Natural killer cell treated with Interleukin-12 subunit alpha and Interleukin-12 subunit beta and Interleukin-15 and Interleukin-18, amount 100 ng/mL, for 72 hours (primary cell): ENCODE measurements at places on chromosomes 2 and 18.

DNA sequence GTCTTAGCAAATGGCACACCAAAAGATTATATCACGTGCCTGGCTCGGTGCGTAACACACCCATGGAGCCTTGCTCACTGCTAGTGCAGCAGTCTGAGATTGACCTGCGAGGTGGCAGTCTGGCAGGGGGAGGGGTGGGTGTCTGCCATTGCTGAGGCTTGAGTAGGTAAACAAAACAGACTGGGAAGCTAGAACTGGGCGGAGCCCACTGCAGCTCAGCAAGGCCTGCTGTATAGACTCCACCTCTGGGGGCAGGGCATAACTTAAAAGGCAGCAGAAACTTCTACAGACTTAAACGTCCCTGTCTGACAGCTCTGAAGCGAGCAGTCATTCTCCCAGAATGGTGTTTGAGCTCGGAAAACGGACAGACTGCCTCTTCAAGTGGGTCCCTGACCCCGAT is 55.9 kb upstream of the FSHR start:
- DNase-seq: no peak

GRCh38 chr2:78999406-78999805 is 26.1 kb upstream of the REG3G start:
- DNase-seq: no peak

- DNase-seq: no peak
Observed at GRCh38 chr2:113799375-113799774, 42.9 kb upstream of the SLC35F5 start.

DNA sequence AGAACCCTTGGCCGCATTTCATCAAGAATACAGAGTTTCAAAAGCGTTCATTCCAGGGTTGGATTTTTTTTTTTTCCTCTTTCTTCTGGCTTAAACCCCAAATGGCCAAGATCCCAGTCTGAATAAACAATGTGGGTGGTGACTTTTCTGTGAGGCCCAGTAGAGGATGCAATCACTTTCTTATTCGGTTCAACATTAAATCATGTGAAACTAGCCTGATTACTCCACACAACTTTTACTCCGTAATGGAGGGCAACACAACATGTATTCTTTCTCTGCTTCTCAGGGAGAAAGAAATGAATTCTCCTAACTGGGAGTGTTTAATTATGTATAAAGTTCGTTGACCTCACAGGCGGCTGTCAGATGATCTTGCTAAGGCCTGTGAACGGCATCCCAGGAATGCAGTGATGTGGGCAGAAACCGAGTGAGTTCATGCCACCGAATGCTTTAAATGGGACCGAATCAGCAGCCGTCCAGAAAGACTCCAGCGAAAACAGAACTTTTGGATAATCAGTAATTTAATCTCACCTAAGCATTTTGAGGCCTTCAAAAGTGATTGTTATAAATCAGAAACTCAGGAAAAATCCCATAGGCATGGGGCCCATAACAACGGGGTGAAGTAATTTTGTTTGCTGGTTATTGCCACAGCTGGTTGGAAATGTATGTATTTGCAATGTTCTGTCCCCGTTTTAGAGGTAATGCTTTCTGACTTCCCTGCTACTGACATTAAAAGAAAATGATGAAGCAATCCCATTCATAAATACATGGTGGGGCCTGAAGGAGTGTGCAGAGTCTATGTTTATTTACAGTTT is 81.5 kb downstream of the BCL2 start:
- DNase-seq: no peak
